ENCODE measurements at places on chromosomes 2 and 18. TPM values are rescaled to one million over a fixed set of nuclear protein-coding genes. Genes with fewer than 3 reads are reported as not detected.

DNA sequence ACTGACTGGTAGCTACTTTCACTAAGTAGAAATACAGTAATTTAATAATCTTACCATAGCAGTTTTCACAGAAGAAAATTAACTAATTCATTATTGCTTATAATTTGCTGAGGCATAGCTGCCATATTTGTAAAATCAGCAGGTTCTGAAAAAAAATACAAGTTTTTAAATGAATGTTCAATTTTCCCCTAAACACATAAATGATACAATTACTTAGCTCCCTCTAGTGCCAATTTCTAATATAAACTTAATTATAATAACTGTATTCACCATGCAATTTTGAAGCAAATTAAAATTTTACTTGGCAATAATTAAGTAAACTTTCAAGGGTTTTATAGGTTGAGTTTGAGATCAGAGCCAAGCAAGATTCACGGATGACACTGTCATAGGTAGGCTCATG is 1321.6 kb upstream of the ACVR2A start:
- no peaks in the 10 kb centered on the region for H3K36me3 ChIP-seq
- H3K4me1 ChIP-seq, result no peaks in the 10 kb centered on the region
- H3K4me3 ChIP-seq, result no peak overlapping the region
- no peak overlapping the region for H3K27ac ChIP-seq
- no peak for DNase-seq
- H3K27me3 ChIP-seq, result no peaks in the 10 kb centered on the region

DNA sequence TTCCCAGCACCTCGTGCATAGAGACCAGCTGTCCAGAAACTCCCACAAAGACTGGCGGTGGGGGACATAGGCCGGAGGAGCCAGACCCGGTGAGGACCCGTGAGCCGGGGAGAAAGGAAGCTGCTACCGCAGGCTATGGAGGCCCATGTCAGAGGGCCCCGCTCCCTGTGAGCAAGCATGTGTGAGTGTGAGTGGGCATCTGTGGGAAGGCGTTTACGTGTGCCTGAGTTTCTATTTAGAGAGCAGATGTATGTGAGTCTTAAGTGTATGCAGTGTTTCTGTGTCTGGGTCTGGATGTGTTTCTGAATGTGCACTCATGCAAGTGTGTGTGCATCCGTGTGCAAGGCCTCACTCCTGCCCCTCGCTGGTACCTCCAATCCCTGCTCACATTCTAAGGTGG is 187.8 kb upstream of the RAB6C start:
- no peak overlapping the region for H3K27ac ChIP-seq
- H3K36me3 ChIP-seq, result no peaks in the 10 kb centered on the region
- no peak for DNase-seq

GRCh38 chr2:195317550-195317949 is 339.5 kb upstream of the SLC39A10 start:
- no peaks in the 10 kb centered on the region for H3K4me1 ChIP-seq
- no peak for DNase-seq
- no peaks in the 10 kb centered on the region for H3K36me3 ChIP-seq
- no peak overlapping the region for H3K4me3 ChIP-seq
- no peak overlapping the region for H3K27ac ChIP-seq

GRCh38 chr2:176967911-176968450 is 244.6 kb upstream of the HNRNPA3 start:
- no peak for DNase-seq
- H3K36me3 ChIP-seq, result no peaks in the 10 kb centered on the region

DNA sequence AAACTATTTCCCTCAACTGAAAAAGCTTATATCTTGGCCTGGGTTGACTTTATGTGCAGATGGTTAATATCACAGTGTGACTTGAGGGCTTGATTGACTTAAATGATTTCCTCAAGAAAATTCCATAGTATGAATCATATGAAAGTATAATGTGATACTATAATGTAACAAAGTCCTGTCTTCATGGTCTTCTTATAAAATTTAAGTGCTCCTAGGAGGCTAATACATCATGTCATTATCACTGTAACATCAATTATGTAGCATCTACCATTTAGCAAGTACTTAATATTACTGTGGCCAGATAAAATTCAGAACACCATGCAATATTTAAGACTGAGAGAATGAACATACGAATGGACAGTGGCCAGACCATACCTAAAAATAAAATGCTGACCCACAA is 276.1 kb downstream of the RIT2 start:
- H3K27ac ChIP-seq, result no peak overlapping the region
- no peak overlapping the region for H3K4me3 ChIP-seq
- H3K27me3 ChIP-seq, result no peaks in the 10 kb centered on the region
- no peaks in the 10 kb centered on the region for H3K36me3 ChIP-seq
- no peak for DNase-seq
- no peaks in the 10 kb centered on the region for H3K4me1 ChIP-seq

Gene RAD51AP2
- not detected for total RNA-seq

Measured in CD4-positive, alpha-beta T cell (primary cell).